ENCODE measurements at places on chromosomes 3 and 15.

DNA sequence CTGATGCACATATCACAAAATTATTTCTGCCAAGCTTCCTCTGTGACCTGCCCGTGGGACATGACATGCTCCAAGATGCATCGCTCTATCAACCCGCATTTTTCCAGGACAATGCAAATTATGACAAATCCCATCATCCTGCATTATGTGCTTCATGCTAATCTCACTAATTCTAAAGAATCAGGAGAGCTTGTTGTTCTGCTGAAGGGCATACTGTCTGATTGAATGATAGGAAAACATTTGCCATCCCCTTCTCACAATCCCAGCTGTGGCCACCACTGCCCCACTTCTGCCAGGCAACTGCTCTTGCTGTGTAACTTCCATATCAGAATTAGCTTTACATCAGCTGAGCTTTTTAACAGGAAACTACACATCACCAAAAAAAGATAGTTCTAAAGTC is 203.5 kb upstream of the NANOGP8 start:
- DNase-seq, result no peak

DNA sequence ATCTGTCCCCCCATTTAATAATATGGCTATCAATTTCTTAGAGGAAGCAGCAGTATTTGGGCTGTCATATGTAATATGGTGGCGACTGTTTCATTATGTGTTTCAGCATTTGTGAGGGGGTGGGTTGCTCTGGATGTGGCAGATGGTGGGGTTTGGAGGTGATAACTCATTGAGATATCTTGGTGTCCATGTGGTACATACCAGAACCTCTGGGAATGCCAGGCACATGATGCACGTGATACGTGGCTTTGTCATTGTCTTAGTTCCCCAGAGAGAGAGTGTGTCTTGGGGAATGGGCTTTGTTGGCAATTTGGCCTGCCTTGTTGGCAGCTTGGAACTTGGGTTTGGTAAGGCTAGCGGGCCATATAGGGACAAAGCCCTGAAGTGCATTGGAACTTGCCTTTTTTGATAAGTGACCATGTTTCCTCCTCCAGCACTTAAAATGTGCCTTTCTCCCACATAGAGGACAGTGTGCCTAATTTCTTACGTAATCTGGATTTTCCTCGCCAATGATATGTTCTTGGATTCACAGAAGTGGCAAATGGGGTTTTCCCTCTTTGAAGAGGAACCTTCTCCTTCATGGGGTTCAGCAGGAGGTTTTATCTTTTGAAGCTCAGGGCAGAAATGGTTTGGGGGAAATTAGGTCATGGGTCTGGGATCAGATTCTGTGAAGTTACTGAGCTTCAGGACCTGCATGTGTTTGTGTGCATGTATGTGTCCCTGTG is 79.5 kb downstream of the DNASE1L3 start:
- no peak for DNase-seq

DNA sequence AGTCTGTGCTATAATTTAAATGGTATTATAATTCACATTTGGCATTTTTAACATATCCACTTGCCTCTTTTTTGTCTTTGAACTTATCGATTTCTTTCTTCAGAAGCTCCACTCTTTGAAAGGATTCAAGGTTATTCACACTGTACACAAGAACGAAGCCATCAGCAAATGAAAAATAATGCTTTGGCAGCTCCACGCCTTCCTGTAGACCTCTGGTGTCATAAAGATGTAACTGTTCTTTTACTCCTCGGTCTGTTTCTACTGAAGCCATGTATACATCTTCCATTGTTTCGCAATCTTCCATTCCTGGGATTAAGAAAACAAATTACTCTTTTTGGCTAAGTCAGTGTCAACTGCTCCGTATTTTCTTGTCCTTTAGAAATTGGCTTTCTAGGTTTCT is 16.0 kb downstream of the NKIRAS1 start:
- DNase-seq, result no peak

DNA sequence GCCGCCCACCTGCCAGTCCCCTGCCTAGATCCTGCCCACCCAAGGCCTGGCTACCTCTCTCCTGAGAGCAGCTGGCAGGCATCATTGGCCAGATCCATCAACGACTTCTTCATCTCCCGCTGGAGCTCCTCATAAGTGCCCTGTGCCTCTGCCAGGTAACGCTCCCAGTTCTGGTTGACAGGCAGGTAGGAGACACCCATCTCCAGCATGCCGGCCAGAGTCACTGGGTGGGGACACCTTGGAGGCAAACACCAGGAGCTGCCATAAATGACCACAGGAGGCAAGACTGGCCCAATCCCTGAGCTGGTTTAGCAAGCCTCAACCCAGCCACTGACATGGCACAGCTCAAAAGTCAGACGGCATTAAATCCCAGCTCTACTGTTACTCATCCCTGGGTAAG is 7.5 kb downstream of the POLG start:
- DNase-seq, result no peak

GRCh38 chr3:61724801-61725200 is 163.4 kb downstream of the PTPRG start:
- no peak for DNase-seq

GRCh38 chr15:96924570-96924969 is 594.1 kb downstream of the NR2F2 start:
- no peak for DNase-seq

DNA sequence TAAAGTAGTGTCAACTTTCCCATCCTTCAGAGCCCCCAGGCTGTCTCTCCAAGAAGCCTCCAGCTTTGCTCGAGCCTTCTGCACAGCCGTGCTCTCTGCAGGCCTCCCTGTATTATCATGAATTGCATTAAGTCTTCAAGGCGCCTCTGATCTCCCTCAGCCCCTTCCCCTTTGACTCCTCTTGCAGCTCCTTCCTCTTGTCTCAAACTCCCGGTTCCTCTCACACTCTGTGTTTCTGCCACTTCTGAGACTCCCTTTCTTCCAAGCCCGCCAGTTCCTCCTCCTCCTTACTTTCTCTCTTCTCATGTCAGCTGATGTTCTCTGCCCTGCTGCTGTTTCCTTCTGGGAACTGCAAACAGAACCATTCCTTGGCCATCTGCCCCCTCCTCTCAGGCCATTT is 418.8 kb downstream of the EPHB1 start:
- DNase-seq, result no peak

DNA sequence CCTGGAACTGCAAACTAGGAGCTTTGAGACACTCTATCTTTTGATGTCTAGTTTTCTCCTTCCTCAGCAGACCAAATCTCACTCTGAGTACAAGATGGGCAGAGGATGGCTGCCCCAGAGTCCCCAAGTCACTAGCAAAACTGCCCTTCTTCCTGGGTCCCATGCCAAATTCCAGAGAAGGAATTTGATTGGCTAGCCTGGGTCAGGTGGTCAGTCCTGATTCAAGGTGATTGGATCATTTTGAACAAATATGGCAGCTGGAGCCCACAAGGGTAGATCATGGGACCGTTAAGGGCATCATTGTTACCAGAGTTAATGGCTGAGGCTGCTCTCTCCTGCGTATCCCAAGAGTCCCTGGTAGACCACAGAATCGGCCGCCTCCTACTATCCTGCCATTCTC is 21.7 kb downstream of the SLC6A1 start:
- DNase-seq, result no peak

GRCh38 chr3:11612515-11613188 is 31.1 kb downstream of the VGLL4 start:
- peak; percentile 89 for DNase-seq

GRCh38 chr15:70480196-70480856 is 283.0 kb downstream of the UACA start:
- DNase-seq, result no peak

GRCh38 chr3:101850246-101851051 is 1.1 kb downstream of the NFKBIZ start:
- DNase-seq, result peak; percentile 27

GRCh38 chr3:98589331-98590036 is 3.9 kb downstream of the CPOX start:
- no peak for DNase-seq

- no peak for DNase-seq
Observed at GRCh38 chr3:16448639-16449070, 64.8 kb downstream of the RFTN1 start.

DNA sequence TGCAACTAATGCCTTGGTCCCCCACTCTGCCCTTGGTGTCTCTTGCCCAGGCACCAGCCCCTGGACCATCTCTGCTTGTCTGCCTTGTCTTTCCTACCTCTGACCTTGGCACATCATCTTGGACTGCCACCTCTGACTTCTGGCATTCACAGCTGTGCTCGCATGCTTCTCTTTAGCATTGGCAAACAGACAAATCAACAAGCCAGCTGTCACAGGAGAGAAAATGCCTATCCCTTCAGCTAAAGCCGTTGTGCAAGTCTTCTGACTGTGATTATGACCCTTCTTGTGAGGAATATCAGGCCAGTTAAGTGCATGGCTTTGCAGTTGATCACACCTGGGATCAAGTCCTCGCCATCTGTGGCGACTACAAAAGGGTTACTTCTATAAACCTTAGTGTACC is 84.6 kb downstream of the PRICKLE2 start:
- DNase-seq, result peak; percentile 59

DNA sequence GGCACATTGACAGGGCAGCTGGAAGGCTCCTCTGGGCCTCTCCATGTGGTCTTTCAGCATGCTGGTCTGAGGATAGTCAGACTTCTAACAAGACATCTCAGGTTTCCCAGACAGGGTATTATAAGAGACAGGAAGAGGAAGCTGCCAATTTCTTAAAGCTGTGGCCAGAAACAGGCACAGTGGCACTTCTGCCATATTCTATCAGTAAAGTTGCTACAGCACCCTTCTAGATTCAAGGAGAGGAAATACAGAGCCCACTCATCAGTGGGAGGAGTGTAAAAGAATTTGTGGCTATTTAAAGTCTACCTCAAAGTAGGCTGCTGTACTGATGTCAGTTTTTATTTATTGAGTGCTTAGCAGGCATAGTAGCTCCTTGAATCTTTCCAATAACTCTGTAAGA is 55.5 kb downstream of the BTD start:
- DNase-seq, result no peak

- DNase-seq, result no peak
Observed at GRCh38 chr3:97439373-97439772, 325.2 kb upstream of the ARL6 start.

GRCh38 chr3:182148360-182148759 is 436.6 kb downstream of the SOX2 start:
- DNase-seq, result no peak

DNA sequence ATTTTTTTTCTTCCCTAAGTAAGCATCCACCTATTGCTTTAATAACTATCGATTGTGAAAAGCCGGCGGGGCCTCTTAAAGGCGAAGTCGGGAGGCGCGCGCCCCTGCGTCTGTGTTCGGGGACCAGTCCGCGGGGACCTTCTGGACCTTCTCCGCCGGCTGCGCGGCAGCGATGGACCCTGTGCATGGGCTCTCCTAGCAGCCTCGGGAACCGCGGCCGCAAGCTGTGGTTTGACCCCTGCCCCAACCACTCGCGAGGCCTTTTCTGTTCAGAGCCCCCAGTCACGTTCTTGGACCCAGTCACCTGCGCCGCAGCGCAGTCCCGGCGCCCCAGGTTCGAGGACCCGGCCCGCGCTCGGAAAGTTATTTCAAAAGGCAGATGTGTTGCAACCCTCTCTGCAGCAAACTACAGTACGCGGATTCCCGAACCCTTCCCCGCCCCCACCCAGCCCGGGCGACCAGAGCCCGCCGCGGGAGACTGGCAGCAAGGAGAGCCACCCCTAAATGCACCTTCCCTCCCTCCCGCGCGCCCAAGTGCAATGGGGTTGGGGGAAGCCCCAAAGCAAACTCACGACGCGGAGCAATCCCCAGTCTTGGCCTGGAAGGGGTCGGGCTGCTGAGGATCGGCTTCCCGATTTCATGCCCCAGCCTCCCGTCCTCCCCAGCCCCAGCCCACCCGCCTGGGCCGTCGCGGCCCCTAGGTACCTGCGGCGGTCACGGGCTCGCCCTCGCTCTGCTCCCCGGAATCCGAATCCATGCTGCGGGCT is 684 bp downstream of the TNFAIP8L3 start:
- DNase-seq, result no peak

DNA sequence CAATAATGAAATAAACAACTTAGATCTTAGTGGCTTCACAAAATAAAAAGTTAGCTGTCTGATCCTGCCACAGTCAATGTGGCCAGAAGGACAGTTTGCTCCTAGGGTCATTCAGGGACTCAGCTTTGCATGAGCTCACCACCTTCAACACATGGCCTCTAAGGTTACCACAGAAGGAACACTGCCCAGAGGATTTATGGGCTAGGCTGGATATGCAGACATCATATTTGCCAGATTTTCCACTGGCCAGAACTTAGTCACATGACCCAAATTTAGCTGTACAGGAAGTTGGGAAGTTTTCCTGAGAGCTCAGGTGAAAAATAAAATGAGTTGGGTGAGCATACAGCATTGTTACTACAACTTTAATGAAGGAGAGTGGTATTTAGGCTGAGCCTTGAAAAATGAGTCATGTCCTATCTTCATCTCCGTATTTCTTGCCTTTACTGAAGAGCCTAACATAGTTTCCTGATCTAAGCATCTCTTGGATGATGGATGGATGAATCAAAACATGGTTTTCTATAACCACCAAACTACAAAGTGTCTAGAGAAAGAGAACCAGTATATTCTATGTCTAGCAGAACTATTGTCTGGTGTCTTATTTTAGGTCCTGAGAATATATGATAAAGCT is 54.9 kb upstream of the TMEM108 start:
- DNase-seq, result no peak

- no peak for DNase-seq
Observed at GRCh38 chr15:95549168-95549738, 781.2 kb upstream of the NR2F2 start.

DNA sequence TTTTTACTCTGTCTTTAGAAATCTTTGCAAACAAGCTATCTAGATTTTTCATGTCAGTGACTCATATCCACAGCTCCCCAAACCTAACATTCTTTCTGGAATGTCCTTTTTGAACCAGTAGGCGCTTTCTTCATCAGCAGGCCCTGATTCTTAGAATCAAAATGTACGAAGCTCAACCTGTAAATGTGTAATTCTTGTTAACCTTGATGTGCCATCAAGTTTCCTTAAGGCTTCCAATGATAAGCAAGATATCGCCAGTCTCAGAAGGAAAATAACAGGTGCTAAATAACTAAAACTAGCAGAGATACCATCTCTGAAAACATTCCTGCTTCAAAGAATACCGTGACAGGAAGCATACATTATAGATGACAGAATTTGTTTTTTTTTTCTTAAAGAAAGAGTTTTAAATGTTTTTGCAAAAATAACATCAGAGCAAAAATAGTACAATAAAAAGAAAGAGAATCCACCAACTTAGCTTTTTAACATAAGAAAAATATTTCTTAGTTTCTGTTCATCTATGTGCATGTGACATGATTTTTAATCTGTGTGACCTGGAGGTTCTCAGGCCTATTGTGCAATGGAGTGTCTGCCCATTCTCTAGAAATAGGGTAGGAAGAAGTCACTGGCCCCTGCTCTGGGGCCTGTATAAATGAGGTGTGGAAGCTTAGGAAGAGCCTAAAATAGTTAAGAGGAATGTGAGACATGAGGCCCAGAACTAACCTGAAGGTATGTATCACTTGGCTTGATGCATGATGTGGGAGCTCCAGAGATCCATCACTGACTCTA is 14.7 kb upstream of the SECISBP2L start:
- DNase-seq, result no peak

- DNase-seq, result no peak
Observed at GRCh38 chr3:126418661-126419131, 24.0 kb downstream of the CFAP100 start.

GRCh38 chr3:4615750-4616149 is 122.6 kb downstream of the ITPR1 start:
- DNase-seq, result no peak
